ENCODE measurements at places on chromosomes 7 and 10.

- H3K36me3 ChIP-seq, result no peaks in the 10 kb centered on the region
- H3K4me1 ChIP-seq, result no peaks in the 10 kb centered on the region
- H3K27me3 ChIP-seq, result peaks cover 2% of the 10 kb centered on the region
- no peak overlapping the region for H3K4me3 ChIP-seq
- H3K27ac ChIP-seq, result no peak overlapping the region
Observed at GRCh38 chr10:76086761-76087639, 655.6 kb downstream of the LRMDA start.

DNA sequence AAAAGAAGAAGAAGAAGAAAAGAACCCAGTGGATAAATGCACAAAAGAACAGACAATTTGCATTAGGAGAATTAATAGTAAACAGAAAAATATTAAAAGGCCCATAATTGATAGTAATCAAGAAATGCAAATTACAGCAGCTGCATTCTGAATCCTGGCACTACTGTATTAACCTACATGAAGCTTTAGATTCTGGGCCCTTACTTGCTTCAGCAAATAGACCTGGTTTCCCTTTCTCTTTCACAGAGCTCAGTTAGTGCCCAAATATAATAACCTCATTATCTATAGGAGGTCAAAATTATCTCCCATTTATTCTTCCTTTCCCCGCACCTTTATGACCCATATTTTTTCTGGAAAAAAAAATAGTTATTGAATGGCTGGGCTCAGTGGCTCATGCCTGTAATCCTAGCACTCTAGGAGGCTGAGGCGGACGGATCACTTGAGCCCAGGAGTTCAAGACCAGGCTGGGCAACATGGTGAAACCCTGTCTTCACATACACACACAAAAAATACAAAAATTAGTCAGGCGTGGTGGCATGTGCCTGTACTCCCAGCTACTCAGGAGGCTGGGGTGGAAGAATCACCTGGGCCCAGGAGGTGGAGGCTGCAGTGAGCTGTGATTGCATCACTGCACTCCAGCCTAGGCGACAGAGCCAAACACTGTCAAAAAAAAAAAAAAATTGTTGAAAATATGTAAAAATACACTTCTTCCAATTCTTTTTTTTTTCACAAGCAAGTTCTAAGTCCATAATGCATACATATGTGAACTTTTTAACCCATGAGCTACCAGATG lies 36.0 kb upstream of the PIK3AP1 start:
- H3K27ac ChIP-seq, result no peak overlapping the region
- no peak for DNase-seq
- no peaks in the 10 kb centered on the region for H3K27me3 ChIP-seq

GRCh38 chr10:31011017-31011664 lies 20.5 kb downstream of the ZNF438 start:
- DNase-seq, result no peak
- no peaks in the 10 kb centered on the region for H3K4me1 ChIP-seq
- H3K27ac ChIP-seq, result no peak overlapping the region
- no peaks in the 10 kb centered on the region for H3K27me3 ChIP-seq
- H3K4me3 ChIP-seq, result no peak overlapping the region

GRCh38 chr7:124489925-124490324 lies 275.7 kb downstream of the GPR37 start:
- no peaks in the 10 kb centered on the region for H3K36me3 ChIP-seq
- no peak for DNase-seq
- no peaks in the 10 kb centered on the region for H3K27me3 ChIP-seq
- H3K4me1 ChIP-seq, result no peaks in the 10 kb centered on the region

- H3K36me3 ChIP-seq, result no peaks in the 10 kb centered on the region
- peak overlapping the region; percentile 29 for H3K4me3 ChIP-seq
- no peaks in the 10 kb centered on the region for H3K27me3 ChIP-seq
Observed at GRCh38 chr10:4034907-4035598, 250.0 kb upstream of the KLF6 start.

- no peaks in the 10 kb centered on the region for H3K27me3 ChIP-seq
- no peak overlapping the region for H3K27ac ChIP-seq
- no peak overlapping the region for H3K4me3 ChIP-seq
- H3K36me3 ChIP-seq, result no peaks in the 10 kb centered on the region
- H3K4me1 ChIP-seq, result no peaks in the 10 kb centered on the region
- DNase-seq, result no peak
Observed at GRCh38 chr10:107952649-107953556, 788.4 kb upstream of the SORCS1 start.

- H3K4me3 ChIP-seq, result no peak overlapping the region
- no peak for DNase-seq
- peaks cover 44% of the 10 kb centered on the region for H3K27me3 ChIP-seq
Observed at GRCh38 chr10:116271593-116272439, 1.2 kb downstream of the GFRA1 start.

DNA sequence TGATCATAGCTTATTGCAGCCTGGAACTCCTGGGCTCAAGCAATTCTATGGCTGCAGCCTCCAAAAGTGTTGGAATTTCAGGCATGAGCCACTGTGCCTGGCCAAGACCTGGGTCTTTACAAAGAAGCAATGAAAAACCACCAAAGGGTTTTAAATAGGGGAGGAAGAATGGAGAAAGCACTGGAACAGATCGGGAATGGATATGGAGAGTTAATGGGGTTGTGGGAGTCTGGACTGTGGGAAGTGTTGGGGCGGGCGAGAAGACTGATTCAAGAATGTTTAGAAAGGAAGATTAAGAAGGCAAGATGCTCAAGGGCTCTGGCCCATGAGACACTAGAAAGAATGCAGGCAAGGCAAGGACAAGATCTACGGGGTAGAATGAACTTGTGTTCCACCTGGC lies 98.5 kb downstream of the CARD11 start:
- no peaks in the 10 kb centered on the region for H3K4me1 ChIP-seq
- H3K36me3 ChIP-seq, result peaks cover 74% of the 10 kb centered on the region
- H3K27me3 ChIP-seq, result no peaks in the 10 kb centered on the region
- H3K4me3 ChIP-seq, result no peak overlapping the region

- H3K4me3 ChIP-seq, result no peak overlapping the region
- H3K36me3 ChIP-seq, result no peaks in the 10 kb centered on the region
- H3K27ac ChIP-seq, result no peak overlapping the region
- H3K4me1 ChIP-seq, result no peaks in the 10 kb centered on the region
Observed at GRCh38 chr10:67596641-67597040, 99.4 kb downstream of the CTNNA3 start.

DNA sequence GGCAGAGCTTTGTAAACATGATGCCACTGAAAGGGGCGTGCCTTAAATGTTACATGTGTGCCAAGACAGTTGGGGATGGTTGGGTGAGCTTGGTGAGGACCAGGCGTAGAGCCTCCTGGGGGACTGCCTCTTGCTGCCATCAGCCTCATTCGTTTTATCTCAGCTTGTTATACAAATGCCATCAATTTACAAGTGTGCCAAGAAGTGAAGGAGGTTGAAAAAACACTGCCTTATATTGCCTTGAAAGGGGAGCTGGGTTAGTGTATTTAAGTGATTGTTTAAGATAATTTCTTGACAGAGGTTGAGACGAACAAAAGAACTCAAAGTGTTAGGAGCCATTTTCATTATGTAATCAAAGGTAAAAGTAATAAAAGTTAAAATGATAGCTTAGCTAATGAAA lies 354.7 kb downstream of the PHTF2 start:
- no peaks in the 10 kb centered on the region for H3K36me3 ChIP-seq
- no peak overlapping the region for H3K27ac ChIP-seq
- H3K4me3 ChIP-seq, result no peak overlapping the region
- DNase-seq, result no peak
- H3K27me3 ChIP-seq, result peaks cover 7% of the 10 kb centered on the region

DNA sequence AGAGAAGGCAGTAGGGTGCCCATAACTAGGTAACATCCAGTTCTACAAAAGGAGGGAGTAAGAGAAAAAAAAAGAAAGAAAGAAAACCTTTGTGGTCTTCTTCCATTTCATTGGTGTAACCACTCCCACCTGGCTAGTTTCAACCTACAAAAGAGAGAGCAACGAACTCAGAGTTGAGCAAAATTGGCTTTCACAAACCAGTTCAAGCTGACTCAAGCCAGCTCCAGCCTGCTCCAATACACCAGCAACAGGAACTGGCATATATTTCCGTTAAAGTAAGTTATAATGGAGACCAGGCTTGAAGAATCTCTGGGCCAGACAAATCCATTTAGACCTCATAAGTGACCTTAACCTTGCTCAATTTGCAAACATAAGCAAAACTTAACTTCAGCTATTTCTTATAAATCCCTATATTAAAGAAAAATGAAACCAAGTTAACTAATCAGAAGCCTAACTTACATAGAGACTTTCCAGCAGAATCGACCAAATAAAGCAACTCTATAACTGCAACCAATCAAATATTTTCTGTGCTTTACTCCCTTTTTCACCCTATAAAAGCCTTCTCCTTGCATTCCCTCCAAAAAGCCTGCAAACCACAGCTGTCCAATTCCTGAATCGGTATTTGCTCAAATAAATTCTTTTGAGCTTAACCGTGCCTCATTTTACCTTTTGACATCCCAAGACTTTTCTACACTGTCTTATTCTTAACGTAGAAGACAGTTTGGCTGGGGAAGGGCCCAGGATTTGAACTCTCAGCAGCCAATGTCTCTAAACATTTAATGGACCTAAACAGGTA lies 10.1 kb downstream of the ANKRD22 start:
- no peak overlapping the region for H3K4me3 ChIP-seq
- H3K4me1 ChIP-seq, result no peaks in the 10 kb centered on the region
- no peaks in the 10 kb centered on the region for H3K36me3 ChIP-seq
- H3K27ac ChIP-seq, result no peak overlapping the region

DNA sequence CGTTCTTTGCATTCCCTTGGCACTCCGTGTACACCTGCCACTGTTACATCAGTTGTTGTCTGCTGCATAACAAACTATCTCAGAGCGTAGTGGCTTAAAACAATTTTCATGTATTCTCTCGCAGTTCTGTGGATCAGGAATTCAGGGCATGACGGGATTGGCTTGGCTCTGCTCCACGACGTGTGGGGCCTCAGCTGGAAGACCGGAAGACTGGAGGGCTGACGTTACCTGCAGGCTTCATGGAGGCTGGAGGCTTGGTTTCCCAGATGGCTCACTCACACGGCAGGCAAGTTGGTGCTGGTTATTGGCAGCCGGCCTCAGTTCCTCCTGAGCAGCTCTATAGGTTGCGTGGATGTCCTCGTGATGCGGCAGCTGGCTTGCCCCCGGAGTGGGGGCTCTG lies 25.5 kb downstream of the NYAP1 start:
- no peak overlapping the region for H3K4me3 ChIP-seq
- DNase-seq, result no peak
- peaks cover 3% of the 10 kb centered on the region for H3K27me3 ChIP-seq
- no peaks in the 10 kb centered on the region for H3K4me1 ChIP-seq
- H3K36me3 ChIP-seq, result no peaks in the 10 kb centered on the region
- H3K27ac ChIP-seq, result no peak overlapping the region

DNA sequence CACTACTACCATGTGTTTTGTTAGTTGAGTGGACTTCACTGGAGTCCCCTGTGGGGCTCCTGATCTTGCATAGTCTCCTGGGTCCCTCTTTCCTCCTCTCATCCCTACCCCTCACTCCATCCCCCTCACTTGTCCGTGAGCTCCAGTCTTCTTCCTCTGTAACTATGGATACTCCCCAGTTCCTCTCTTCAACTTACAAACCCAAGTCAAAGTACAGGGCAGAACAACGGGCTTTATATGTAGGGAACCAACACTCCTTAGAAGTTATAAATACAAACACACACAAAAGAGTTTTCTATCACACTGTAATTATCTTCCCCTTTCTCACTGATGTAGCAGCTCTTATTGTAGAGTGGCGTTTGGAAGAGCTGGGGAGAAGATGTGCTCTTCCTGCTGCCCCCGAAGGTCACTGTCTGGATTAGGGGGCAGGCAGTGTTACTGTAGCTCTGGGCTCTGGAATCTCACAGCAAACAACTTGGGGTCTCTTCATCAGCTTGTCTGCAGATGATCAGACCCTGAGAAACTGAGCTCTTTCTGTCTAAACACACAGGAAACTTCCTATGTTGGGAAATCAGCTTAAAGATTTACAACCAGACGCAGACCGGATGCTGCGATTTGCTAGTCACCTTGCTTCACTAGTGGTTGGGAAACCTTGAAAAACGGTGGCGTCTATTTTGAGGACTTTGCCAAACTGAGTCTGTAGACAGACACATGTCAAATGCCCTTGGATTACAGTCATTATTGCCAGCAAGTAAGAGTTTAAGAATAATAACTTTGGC lies 13.6 kb downstream of the SNX10 start:
- H3K27ac ChIP-seq, result no peak overlapping the region
- peaks cover 2% of the 10 kb centered on the region for H3K36me3 ChIP-seq
- no peak overlapping the region for H3K4me3 ChIP-seq

DNA sequence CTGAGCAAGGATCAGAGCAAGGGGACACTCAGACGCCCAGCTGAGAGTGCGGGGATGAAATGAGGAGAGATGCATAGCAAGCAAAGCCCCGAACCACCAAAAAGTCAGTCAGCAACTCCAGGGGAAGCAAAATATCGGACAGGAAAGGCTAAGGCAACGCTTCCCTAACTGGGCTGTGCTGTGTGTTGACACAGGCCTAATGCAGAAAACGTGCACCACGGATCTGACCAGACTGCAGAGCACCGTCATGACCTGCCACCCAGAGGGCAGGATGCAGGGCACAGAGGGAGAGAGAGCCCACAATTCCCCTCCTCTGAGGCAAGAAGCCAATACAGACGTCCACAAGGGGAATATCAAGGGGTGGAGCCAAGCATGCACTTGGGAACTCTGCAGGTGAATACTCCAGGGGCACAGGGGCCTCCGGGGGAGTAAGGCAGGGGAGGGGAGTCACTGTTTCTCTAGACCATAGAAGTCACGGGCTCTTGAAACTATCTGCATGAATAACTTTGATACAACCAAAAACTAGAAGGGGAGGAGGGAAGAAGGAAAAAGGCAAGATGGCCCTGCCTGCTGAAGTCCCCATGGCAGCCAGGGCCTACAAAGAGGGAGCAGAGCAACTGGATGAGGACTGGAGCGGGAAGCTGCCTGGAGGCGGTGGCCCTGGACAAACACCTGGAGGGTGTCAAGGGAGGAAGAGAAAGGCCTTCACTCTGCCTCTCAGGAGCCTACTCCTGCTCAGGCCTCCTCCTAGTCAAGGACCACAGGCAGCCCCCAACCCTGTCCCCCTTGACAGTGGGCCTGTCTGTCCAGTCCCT lies 26.2 kb downstream of the GRID1 start:
- no peak for DNase-seq
- no peaks in the 10 kb centered on the region for H3K36me3 ChIP-seq
- no peak overlapping the region for H3K4me3 ChIP-seq

DNA sequence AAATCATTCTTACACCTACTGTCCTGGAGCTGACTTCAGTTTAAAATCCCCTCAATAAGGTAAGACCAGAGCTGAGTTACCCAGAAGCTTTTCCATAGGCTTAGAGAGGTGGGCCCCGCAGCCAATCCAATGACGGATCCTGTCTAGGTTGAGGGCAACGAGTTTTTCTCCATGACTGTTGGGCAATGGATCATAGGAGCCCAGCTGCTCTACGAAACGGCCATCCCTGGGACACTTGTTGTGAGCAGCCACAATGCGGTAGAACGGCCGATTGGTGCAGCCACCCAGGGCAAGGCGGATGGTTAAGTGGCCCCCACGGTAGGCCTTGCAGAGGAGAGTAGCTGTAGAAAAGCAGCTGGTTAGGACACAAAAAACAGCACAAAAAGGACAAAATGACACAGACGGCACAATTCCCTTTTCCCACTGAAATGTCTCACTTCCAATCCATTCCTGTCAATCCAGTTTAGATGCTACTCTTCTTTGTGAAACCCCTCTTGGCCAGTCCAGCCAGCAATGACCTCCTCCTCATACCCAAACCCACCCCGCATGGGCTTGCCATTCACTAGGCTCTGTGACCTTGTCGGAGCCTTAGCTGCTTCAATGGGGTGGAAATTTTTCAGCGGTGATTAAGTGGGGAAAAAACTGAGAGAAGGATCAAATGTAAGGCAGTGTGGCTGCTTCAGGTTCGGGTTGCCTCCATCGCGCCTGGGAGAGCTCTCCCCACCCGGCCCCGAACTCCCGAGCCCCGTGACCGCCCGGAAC lies 580 bp downstream of the MRPS16 start:
- no peaks in the 10 kb centered on the region for H3K27me3 ChIP-seq
- peak overlapping the region; percentile 85 for H3K27ac ChIP-seq
- H3K36me3 ChIP-seq, result no peaks in the 10 kb centered on the region
- peaks cover 22% of the 10 kb centered on the region for H3K4me1 ChIP-seq
- DNase-seq, result no peak
- peak overlapping the region; percentile 95 for H3K4me3 ChIP-seq

Data from T-cell (primary cell).